Fibroblast of gingiva (primary cell): ENCODE measurements at places on chromosomes 3 and 15.

DNA sequence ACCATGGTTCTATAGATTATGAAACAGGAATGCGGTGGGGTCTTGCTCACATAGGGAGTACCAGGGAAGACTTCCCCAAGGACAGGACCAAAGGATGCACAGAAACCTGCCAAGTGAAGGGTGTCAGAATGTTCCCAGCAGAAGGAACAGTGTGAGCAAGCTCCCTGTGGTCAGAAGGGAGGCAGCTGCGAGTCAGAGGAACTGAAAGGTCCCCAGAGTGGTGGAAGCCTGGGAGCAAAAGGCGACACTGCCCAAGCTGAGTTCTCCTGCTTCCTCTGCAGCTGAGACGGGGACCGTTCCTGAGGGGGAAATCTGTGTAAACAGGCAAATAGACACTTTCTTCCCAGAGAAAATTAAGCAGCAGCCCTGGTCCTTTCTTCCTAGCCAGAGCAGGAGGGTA, 14.2 kb upstream of the SLC6A6 start:
- DNase-seq, result no peak

GRCh38 chr3:134406331-134407238, 32.3 kb upstream of the AMOTL2 start:
- no peak for DNase-seq

- no peak for DNase-seq
These were observed 618.5 kb upstream of the BCHE start for GRCh38 chr3:166455744-166456143.

GRCh38 chr3:29583861-29584260, 303.0 kb downstream of the RBMS3 start:
- no peak for DNase-seq

DNA sequence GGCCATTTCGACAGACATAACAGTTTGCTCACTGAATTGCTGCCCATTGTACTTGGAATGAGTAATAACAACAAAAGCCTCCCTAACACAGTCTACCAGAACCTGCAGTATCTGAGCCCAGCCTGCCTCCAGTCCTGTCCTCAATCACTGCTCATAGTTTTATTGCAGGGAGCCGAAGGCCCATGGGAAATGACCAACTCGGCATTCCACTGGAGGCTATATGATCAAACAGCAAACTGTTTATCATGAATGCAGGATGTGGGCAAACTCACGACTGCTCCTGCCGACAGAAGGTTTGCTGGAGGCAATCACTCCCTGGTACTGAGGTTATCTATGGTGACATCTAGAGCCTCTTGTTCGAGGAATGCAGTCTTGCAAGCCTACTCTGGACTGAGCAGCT, 46.3 kb downstream of the LSM3 start:
- no peak for DNase-seq

DNA sequence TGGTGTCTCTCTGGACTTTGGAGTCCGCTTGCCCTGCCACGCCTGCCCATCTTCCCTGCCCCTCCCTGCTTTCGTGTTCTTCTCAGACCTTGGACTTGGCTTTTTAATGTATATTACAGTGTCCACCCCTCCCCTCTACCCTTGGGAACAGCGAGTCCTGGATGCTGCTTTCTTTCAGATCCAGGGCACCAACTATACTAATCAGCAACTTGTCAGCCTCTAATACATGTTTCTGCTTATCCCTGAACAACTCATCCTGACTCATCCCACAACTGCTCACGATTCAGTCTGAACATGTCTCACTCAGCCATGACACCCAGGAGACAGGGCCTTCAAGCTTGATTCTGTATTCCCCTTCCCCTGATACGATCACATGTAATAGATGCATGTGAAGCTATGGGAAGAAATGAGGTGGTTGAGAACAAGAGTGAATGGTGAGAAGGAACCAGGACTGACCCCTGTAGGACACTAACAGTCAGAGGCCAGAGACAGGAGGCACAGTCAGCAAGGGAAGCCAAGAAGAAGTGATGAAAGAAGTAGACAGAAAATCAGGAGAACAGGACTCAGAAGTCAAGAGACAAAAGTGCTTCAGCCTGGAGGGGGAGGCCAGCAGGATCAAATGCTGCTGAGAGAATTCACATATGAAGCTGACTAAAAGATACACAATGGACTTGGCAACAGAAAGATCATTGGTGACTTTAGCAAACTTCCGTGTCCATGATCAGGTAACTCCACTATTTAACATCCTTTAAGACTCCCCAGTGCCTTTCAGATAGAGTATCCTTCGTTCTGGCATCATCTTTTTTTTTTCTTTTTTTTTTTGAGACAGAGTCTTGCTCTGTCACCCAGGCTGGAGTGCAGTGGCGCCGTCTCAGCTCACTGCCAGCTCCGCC, 35.4 kb downstream of the BCL2L10 start:
- DNase-seq, result peak; percentile 37

- DNase-seq, result no peak
These were observed 147.2 kb downstream of the FOXP1 start for GRCh38 chr3:71436337-71436736.

DNA sequence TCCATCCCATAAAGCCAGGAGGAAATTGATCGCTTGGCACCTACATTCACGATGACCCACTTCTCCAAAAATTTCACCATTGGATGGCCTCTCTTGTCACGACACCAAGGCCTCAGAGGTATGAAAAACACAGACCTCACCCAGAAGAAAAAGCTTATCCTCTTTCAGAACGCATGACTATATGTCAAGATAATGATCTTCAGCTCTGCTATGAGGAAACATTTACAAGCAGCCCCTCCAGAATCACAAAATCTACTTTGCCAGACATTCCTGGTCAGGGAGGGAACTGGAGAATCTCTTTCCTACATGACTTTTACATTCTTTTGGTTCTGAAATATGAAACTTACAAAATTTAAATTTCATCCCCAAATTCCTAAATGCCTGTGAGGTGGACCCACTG, 122.7 kb downstream of the WNT5A start:
- DNase-seq, result no peak

- no peak for DNase-seq
These were observed 11.2 kb downstream of the IGDCC4 start for GRCh38 chr15:65411465-65412071.

- DNase-seq, result no peak
These were observed 239.3 kb upstream of the UBE2E1 start for GRCh38 chr3:23566499-23566898.

- DNase-seq, result no peak
These were observed 7.9 kb downstream of the ITGB5 start for GRCh38 chr3:124879337-124879680.

DNA sequence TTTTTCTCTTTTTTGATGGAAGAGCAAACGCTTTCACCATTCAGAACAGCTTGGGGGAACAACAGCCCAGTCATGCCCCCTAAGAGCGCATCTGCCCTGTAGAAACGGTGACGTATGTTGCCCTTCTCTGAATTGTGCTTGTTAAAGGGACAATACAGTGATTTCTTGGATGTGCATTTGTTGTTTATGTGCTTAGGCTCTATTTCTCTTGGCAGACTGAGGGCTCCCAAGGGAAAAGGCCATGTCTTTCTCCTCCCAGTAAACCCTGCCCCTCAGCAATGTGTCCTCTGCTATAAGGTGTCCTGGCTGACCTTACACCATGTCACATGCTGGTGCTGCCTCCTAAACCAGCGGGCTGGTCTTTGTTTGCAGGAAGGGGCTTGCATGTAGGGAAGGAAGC, 346.1 kb downstream of the EPHB1 start:
- DNase-seq, result no peak

DNA sequence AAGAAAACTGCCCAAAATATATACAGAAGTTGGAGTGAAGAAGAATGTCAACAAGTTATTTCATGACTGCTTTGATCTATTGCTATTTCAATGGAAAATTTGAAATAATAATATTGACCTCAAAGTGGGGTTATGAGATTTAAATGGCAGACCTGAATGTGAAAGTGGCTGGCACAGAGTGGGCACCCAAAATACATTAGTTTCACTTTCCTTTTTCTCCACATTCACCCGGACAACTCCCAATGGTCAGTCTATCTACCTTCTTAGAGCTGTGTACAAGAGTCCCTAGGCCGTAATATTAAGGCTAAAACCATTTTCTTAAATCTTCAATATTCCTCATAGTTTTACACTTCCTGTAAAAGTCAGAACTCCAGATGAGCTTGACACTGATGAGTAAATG, 61.6 kb upstream of the ETV5 start:
- no peak for DNase-seq

GRCh38 chr3:157669416-157669815, 166.2 kb upstream of the VEPH1 start:
- peak; percentile 24 for DNase-seq

DNA sequence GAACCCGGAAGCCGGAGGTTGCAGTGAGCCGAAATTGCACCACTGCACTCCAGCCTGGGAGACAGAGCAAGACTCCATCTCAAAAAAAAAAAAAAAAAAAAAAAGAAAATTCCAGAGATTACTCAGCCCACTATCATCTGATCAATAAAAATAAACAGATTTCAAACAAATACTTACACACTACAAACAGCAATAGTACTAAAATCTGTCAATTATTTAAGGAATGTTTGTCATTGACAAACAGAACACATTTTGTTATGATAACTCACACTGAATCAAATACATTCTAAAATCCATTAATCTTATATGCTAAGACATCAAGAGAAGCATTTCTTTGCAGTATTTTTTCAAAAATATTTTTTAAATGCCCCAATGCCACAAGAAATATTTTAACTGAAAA, 7.6 kb downstream of the MYO9A start:
- DNase-seq, result no peak

DNA sequence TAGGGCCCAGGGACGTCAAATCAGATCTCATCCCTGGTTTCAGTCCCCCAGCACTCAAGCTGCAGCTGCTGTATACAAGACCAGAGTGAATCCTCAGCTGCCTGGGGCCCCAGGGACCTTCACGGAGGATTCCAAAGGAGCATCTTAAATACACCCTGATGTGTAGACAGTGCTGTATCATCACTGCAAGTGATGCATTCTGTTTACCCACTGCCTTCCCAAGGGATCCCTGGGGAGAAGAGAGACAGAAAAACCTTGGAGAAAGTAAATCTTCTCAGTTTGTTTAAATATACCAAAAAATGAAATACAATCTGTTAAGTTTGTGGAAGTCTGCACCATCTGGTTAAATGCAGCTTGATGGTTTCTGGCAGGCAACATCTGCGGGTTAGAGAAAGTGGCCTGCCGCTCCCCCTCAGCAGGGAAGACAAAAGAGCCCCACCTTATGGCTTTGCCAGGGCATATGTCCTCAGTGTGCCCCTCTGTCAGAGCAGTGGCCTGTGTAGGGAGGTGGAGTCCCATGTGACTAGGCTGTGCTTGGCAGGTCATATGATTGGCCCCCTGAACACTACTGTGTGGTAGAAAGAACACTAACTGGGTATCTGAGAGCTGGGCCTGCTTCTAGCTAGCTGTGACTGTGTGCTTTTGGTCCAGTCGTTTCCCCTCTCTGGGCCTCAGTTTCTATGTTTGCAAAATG, 222.2 kb upstream of the TRIM42 start:
- peak; percentile 33 for DNase-seq

DNA sequence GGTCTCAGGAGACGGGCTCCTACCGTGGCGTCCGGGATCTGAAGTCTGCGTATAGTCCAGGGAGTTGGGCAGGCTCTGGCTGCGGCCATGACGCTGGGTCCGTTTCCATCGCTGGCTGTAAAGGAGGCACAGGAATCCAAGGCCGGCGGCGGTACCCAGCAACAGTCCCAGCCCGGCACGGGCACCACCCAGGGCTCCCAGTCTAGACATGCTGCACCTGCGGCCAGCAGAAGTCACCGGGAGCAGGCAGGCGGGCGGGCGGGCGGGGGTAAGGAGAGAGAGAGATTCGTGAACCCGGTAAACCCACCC, 526 bp downstream of the RMDN3 start:
- DNase-seq, result no peak

GRCh38 chr3:17322106-17322793, 420.2 kb downstream of the TBC1D5 start:
- no peak for DNase-seq

DNA sequence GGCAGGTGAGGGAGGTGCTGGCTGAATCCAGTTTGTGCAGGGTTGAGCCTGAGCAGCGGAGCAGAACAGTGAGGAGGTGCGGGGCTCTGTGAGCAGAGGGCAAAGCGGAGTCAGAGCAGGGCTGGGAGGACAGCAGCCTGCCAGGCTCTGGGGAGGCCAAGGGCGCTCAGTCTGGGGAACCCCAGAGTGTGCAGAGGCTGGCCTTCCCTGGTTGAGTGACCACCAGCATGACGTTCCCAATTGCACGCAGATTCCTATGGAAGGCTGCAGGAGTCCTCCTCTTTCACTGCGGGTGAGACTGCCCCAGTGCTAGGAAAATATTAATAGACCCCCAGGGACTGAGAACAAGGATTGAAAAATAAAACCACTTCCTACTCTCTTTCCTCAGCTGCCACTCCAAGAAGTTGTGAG, 13.2 kb downstream of the MRAS start:
- no peak for DNase-seq
